ENCODE measurements at places on chromosomes 16 and 17.

- H3K27ac ChIP-seq: no peak overlapping the region
- no peak for ATAC-seq
- H3K36me3 ChIP-seq: peaks cover 7% of the 10 kb centered on the region
- no peaks in the 10 kb centered on the region for H3K4me1 ChIP-seq
- no peaks in the 10 kb centered on the region for H3K27me3 ChIP-seq
- no peak overlapping the region for H3K4me3 ChIP-seq
Observed at GRCh38 chr17:64158831-64159590, 29.1 kb upstream of the ERN1 start.

GRCh38 chr16:77169650-77170236 is 21.2 kb upstream of the MON1B start:
- ATAC-seq: peak; percentile 74
- H3K27me3 ChIP-seq: peaks cover 23% of the 10 kb centered on the region
- H3K27ac ChIP-seq: no peak overlapping the region
- H3K4me3 ChIP-seq: no peak overlapping the region
- H3K36me3 ChIP-seq: no peaks in the 10 kb centered on the region
- no peaks in the 10 kb centered on the region for H3K4me1 ChIP-seq

DNA sequence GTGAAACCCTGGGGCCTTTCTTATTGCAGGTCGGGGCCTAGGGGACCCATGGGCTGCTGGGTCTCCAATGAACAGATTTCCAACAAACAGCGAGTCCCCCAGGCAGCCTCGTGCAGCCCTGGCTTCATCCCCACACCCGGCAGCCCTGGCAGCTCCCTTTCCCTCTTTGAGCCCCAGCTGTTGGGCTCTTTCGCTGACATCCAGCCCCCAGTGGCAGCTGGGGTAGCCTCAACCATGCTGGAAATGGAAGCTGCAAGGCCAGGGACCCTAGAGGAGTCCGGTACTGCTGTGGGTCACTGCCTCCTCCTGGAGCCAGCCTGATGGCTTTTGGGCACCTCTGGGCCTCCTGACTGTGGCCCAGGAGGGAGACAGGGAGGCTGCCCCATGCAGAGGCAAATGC is 5.9 kb downstream of the RPUSD1 start:
- no peak overlapping the region for H3K4me3 ChIP-seq
- no peak overlapping the region for H3K27ac ChIP-seq
- H3K27me3 ChIP-seq: peaks cover 37% of the 10 kb centered on the region
- peaks cover 6% of the 10 kb centered on the region for H3K36me3 ChIP-seq
- ATAC-seq: no peak
- peaks cover 17% of the 10 kb centered on the region for H3K4me1 ChIP-seq

DNA sequence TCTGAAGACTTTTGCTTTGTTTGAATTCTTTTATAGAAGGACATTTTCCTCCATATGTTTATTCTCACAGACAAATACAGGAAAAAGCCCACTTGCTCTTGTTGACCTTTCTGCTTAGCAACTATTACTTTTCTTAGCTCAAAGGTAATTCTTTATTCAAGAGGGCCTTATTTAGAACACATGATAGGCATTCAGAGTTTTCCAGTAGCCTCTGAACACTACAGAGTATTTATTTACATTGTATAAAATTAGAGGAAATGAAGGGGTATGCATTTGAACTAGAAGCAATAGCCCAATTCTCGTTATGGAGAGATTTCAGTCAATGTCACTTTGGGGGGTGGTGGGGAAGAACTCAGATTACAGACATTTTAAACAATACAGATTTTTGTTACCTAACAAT is 581.7 kb downstream of the KCNJ2 start:
- no peak for ATAC-seq
- no peaks in the 10 kb centered on the region for H3K4me1 ChIP-seq
- H3K36me3 ChIP-seq: no peaks in the 10 kb centered on the region
- H3K4me3 ChIP-seq: no peak overlapping the region

DNA sequence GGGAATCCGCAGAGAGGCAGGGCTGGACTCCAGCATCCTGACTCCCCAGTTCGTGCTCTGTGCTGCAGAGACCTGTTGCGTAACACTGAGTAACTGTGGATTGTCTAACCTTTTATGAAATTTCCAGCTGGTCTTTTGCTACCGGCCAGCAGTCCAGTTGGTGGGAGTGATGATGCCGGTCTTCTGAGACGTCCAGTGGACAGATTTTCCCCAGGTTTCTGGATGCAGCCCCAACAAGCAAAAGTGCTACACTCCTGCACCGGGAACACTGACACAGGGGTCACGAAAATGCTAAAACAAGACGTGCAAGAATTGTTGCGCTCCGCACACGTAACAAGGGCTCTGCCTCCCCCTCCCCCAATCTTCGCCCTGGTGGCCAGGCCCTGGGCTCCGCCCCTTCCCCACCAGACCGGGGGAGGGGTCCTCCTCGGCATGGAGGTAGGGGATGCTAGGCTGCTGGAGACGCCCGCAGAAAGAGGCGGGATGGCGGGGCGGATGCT is 701 bp upstream of the MRC2 start:
- H3K36me3 ChIP-seq: peaks cover 6% of the 10 kb centered on the region
- ATAC-seq: peak; percentile 10
- peaks cover 29% of the 10 kb centered on the region for H3K4me1 ChIP-seq

GRCh38 chr17:27597783-27598320 is 33.1 kb upstream of the LGALS9 start:
- no peak overlapping the region for H3K4me3 ChIP-seq
- peaks cover 42% of the 10 kb centered on the region for H3K36me3 ChIP-seq
- no peaks in the 10 kb centered on the region for H3K27me3 ChIP-seq
- no peak overlapping the region for H3K27ac ChIP-seq
- ATAC-seq: no peak
- peaks cover 11% of the 10 kb centered on the region for H3K4me1 ChIP-seq

GRCh38 chr17:35752471-35752870 is 568 bp downstream of the GAS2L2 start:
- H3K36me3 ChIP-seq: no peaks in the 10 kb centered on the region
- ATAC-seq: no peak

DNA sequence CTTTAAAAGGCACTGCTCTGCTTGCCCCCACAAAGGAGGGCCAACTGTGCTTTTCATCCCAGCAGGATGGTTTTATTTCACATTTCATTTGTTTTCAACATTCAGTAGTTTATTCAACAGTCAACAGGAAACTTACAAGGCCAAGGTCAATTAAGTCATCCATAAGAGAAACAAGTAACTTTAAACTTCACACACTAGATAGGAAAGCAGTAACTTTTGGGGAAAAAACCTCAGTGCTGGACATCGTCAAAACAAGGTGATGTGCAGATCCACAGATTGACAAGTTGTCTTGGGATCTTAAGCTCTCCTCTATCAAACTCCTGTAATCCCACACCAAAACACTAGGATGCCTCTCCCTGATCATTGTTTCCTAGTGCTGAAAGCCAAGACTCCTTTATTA is 18.5 kb downstream of the NFE2L1 start:
- H3K4me3 ChIP-seq: no peak overlapping the region
- H3K27me3 ChIP-seq: no peaks in the 10 kb centered on the region
- no peak overlapping the region for H3K27ac ChIP-seq
- no peaks in the 10 kb centered on the region for H3K4me1 ChIP-seq

GRCh38 chr16:77462894-77463293 is 28.1 kb upstream of the ADAMTS18 start:
- H3K36me3 ChIP-seq: no peaks in the 10 kb centered on the region
- no peaks in the 10 kb centered on the region for H3K27me3 ChIP-seq
- no peak for ATAC-seq

DNA sequence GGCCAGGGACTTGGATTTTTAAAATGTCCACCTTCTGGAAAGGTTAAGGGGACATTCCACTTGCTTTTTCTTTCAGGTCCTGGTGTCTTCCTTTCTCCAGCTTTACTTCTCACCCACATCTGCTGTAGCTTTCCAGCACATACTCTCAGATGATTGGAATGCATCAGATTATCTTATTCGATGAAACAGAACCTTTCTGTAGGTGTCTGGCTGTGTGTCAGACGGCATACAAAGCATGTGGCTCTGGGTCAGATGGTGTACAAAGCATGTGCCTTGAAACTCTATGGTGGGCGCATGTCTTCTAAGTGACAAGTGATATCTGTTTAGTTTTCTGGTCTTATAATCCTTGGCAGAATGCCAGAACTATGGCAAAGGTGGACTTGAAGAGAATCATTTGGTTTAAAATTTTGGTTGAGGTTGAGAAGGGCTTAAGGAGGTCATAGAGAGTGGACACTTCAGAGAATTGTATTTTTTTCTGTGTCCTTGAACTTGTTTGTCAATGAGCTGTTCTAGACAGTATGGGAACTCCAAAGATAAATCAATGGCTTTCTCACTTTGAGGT is 125.3 kb downstream of the FTO start:
- no peak overlapping the region for H3K27ac ChIP-seq
- H3K4me1 ChIP-seq: peaks cover 5% of the 10 kb centered on the region
- no peak overlapping the region for H3K4me3 ChIP-seq
- H3K36me3 ChIP-seq: peaks cover 56% of the 10 kb centered on the region

- H3K4me1 ChIP-seq: peaks cover 5% of the 10 kb centered on the region
- H3K36me3 ChIP-seq: no peaks in the 10 kb centered on the region
- no peak for ATAC-seq
- H3K27me3 ChIP-seq: peaks cover 54% of the 10 kb centered on the region
Observed at GRCh38 chr17:43860077-43860725, 13.2 kb downstream of the CD300LG start.

DNA sequence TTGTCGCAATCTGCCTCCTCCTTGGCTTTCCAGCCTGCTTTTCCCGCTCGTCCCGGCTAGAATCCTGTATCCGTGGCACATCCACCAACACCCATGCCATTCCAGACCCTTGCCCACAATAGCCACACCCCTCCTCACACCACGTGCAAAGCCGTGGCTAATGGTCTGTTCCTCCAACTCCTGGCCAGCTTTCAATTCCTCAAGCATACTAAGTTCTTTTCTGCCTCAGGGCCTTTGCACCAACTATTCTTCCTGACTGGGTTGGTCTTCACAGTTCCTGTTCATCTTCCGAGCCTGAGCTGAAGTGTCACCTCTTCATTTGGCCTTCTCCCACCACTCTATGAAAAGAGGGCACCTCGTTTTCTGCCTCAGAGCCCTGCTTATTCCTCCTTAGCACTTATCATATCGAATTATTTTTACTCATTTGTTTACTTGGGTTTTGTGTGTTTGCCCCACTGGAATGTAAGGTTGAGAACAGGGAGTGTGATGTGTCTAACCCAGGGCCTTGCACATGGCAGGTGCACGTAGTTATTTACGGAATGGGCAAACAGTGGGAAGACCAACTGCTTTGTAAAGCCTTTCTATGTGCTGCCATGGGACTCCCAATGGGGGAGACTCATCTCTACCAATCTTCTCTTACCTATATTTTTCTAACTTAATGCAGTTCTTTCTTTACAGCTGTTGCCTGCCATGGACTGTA is 69.0 kb downstream of the CDK5R1 start:
- H3K27me3 ChIP-seq: no peaks in the 10 kb centered on the region
- peaks cover 6% of the 10 kb centered on the region for H3K36me3 ChIP-seq
- no peak overlapping the region for H3K27ac ChIP-seq

- peak overlapping the region; percentile 22 for H3K4me3 ChIP-seq
- peaks cover 4% of the 10 kb centered on the region for H3K36me3 ChIP-seq
- peaks cover 4% of the 10 kb centered on the region for H3K27me3 ChIP-seq
- H3K27ac ChIP-seq: peak overlapping the region; percentile 96
- H3K4me1 ChIP-seq: peaks cover 68% of the 10 kb centered on the region
- peak; percentile 57 for ATAC-seq
Observed at GRCh38 chr16:50265260-50265659, 1.1 kb upstream of the ADCY7 start.

- ATAC-seq: peak; percentile 43
- peak overlapping the region; percentile 80 for H3K4me3 ChIP-seq
- no peaks in the 10 kb centered on the region for H3K27me3 ChIP-seq
- H3K36me3 ChIP-seq: peaks cover 45% of the 10 kb centered on the region
Observed at GRCh38 chr17:7307686-7308624, 527 bp downstream of the EIF5A start.

GRCh38 chr17:55666806-55667205 is 55.9 kb downstream of the TMEM100 start:
- no peak for ATAC-seq
- H3K27me3 ChIP-seq: peaks cover 11% of the 10 kb centered on the region
- no peak overlapping the region for H3K4me3 ChIP-seq
- peaks cover 14% of the 10 kb centered on the region for H3K4me1 ChIP-seq
- H3K36me3 ChIP-seq: no peaks in the 10 kb centered on the region

DNA sequence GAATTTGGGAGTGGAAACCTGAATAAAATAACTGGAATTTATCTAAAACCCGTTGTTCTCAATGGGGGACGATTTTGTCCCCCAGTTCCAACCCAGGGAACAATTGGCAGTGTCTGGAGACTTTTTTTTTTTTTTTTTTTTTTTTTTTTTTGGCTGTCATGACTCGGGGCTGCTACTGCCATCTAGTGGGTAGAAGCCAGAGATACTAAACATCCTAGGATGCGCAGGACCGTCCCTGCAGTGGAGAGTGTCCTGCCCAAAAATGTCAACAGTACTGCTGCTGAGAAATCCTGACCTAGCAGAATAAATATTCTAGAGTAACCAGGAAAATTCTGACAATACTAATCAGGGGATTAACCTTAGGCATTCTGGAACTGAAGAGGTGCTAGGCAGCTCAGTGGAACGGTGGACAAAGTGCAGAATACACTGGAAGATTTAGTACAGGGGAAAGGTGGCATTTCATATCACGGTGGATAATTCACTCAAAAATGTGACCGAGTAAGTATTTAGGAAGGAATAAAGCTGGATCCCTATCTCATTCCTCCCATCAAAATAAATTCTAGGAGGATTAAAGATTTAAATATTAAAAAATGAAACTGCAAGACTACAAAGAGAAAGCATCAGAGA is 107.6 kb downstream of the SPECC1 start:
- ATAC-seq: peak; percentile 71
- no peak overlapping the region for H3K27ac ChIP-seq
- H3K4me3 ChIP-seq: no peak overlapping the region
- peaks cover 8% of the 10 kb centered on the region for H3K4me1 ChIP-seq
- H3K36me3 ChIP-seq: no peaks in the 10 kb centered on the region

- peaks cover 46% of the 10 kb centered on the region for H3K4me1 ChIP-seq
- no peaks in the 10 kb centered on the region for H3K36me3 ChIP-seq
- no peak overlapping the region for H3K4me3 ChIP-seq
- peaks cover 49% of the 10 kb centered on the region for H3K27me3 ChIP-seq
- ATAC-seq: no peak
- no peak overlapping the region for H3K27ac ChIP-seq
Observed at GRCh38 chr17:60164697-60165096, 14.9 kb downstream of the CA4 start.

GRCh38 chr16:4360538-4361021 is 9.5 kb upstream of the PAM16 start:
- no peak overlapping the region for H3K27ac ChIP-seq
- H3K27me3 ChIP-seq: no peaks in the 10 kb centered on the region
- no peak for ATAC-seq
- H3K4me3 ChIP-seq: no peak overlapping the region

DNA sequence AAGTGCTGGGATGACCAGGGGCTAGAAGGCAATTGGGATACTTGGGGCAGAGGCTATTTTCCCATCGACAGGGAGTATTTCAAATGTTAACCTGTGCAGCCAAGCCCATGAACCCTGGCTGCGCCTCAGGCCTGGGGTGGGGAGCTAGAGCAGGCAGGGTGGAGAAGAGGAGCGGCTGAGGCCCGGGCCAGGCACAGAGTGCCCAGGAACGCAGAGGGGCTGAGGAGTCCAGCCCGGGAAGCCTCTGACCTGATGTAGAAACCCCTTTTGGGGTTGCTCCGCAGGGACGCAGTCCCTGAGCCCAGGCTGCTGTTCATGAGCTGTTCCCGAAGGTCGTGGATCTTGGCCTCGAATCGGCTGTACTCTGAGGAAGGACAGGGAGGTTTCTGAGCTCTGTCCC is 16.8 kb upstream of the ASGR1 start:
- H3K36me3 ChIP-seq: no peaks in the 10 kb centered on the region
- no peak for ATAC-seq
- H3K4me1 ChIP-seq: no peaks in the 10 kb centered on the region
- no peaks in the 10 kb centered on the region for H3K27me3 ChIP-seq
- H3K4me3 ChIP-seq: no peak overlapping the region

- no peak overlapping the region for H3K4me3 ChIP-seq
- ATAC-seq: no peak
- H3K27me3 ChIP-seq: no peaks in the 10 kb centered on the region
- H3K36me3 ChIP-seq: no peaks in the 10 kb centered on the region
- peak overlapping the region; percentile 13 for H3K27ac ChIP-seq
- peaks cover 45% of the 10 kb centered on the region for H3K4me1 ChIP-seq
Observed at GRCh38 chr16:68233085-68233834, 2.7 kb downstream of the ESRP2 start.

Data from stimulated activated memory B cell treated with anti-CD40 and anti-IgM and Interleukin-4, amounts not matched to agents 10 μg/mL and 1 μg/mL and 100 μg/mL, for 72 hours (primary cell).